ENCODE measurements at places on chromosomes 3 and 15. TPM values are rescaled to one million over a fixed set of nuclear protein-coding genes. Genes with fewer than 3 reads are reported as not detected.

GRCh38 chr3:163327086-163327485 lies 1751.2 kb downstream of the SI start:
- no peak for DNase-seq

DNA sequence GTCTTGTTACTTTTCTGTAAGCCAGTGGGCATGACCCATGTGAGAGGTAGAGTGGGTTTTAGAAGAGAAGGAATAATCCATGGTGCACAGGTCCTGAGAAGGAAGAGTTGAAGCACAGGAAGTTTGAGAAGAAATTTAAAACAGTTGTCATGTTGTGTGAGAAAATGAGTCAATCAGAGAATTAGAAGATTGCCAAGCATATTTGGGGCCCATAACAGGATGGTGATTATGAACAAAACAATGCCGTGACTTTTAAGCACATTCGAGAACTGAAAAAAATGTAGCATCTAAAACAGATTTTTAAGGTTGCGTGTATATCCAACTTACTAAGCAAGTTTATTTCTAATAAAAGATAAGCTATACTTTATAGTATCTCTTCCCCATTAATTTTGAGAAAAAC lies 198.7 kb downstream of the RORA start:
- no peak for DNase-seq

DNA sequence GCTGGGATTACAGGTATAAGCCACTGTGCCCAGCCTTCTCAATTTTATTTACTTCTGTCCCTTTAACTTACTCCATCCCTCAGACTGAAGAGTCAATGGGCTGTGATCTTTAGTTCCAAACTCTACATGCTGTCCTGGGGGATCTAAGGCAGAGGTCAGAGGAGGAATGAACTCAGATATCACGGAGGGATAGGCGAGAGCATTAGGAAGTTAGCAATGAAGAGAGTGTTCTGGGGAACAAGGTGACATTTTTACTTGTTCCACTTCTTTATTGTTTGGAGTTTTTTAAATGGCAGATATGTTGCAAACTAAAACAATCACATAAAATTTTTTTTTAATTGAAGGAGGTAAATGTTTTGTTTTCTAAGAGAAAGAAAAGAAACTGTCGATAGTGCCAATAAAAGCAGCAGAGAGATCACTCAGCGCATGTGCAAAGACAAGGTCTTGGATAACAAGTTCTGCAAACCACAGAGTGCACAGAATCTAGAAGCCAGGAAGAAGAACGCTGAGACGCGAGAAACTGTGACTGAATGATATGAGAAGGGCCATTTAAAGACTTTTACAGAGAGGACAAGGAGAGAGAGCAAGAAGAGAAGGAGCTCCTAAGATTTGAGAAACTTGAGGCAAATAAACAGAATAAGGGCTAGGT lies 10.8 kb upstream of the CA12 start:
- DNase-seq = no peak

The CIDEC gene
- total RNA-seq = 1.1 TPM

- DNase-seq = peak; percentile 43
These were observed 64.4 kb upstream of the FLNB start for GRCh38 chr3:57943525-57944495.

The LRRIQ4 gene
- total RNA-seq = not detected

GRCh38 chr3:143754090-143754489 lies 94.2 kb downstream of the SLC9A9 start:
- DNase-seq = no peak

- DNase-seq = no peak
These were observed 252.6 kb upstream of the LYSMD4 start for GRCh38 chr15:99985878-99986277.

All from ureter (tissue), 1 donor.